ENCODE measurements at places on chromosomes 7 and 10. TPM values are rescaled to one million over a fixed set of nuclear protein-coding genes. Genes with fewer than 3 reads are reported as not detected.

DNA sequence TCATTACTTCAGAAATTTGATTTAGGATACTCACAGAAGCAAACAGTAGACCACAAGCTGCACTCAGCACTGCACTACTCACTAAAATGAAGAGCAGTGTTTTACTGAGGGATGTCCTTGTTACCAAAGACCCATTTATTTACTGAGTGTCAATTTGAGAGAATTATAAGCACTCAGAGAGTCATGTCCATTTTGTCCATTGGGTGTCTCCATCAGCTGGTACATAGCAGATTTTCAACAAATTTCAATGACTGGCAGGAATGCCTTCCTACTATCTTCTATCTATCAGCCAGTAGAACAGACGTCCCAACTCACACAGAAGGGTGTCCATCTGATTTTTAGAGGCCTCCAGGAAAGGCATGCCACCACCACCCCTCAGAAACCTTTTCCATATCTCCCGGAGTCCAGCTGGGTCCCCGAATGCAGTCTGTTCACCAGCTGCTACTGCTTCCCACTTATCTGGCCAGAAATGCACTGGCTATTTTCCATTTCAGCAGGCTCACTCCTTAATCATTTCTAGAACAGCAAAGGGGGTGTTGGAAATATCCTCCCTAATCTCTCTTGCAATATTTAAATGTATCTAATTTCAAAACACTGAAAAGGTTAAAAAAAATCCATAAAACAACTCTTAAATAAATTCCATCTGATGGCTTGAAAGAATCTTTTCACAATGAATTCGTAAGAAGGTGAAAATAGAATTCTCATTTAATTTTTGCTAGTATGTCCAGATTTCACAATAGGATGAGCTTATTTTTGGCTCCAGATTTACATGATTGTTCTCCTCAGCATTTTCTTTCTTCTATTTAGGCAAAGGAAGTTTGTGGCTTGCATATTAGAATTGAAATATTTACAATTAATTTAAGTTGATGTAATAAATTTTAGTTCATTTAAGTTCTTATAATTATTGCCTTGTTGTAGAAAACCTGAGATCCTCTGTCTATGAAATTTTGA lies 1164.0 kb upstream of the CELF2 start:
- no peak for DNase-seq

- DNase-seq = no peak
Observed at GRCh38 chr7:22860784-22861482, 38.3 kb upstream of the TOMM7 start.

DNA sequence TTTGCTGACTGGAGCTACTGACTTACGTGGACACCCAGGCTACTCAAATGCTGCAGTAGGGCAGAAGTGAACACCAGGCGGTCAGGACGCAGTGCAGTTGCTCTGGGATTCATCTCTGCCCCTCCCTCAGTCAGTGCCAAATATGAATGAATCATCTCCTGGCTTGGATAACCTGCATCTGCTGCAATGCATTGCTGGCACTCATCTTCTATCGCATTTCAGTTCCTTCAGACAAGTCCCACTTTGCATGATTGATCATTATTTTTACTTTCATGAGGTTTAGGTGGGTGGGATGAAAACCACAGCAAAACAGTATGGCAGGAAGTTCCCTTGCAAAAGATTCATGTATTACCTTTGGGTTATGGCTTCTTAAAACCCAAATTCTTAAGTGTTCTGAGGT lies 224.6 kb upstream of the NRP1 start:
- no peak for DNase-seq

- DNase-seq = peak; percentile 67
Observed at GRCh38 chr7:100799037-100799896, 28.1 kb downstream of the EPHB4 start.

GRCh38 chr7:121803039-121803438 lies 69.9 kb upstream of the PTPRZ1 start:
- DNase-seq = no peak

GRCh38 chr10:71234970-71235685 lies 22.8 kb downstream of the UNC5B start:
- peak; percentile 88 for DNase-seq

The AHR gene
- 65.8 TPM for total RNA-seq

The SPDYE2 gene
- total RNA-seq = not detected

The COL13A1 gene
- total RNA-seq = 9.3 TPM

The OIT3 gene
- total RNA-seq = 0.23 TPM

The ZNF22 gene
- 19.6 TPM for total RNA-seq

The LIPJ gene
- 0.87 TPM for total RNA-seq
